ENCODE measurements at places on chromosomes 11 and 22. TPM values are rescaled to one million over a fixed set of nuclear protein-coding genes. Genes with fewer than 3 reads are reported as not detected.

Gene AGBL2
- 2.1 TPM for total RNA-seq

Gene P2RX6
- total RNA-seq: 1.1 TPM

Gene APOL5
- total RNA-seq: not detected

- no peak for DNase-seq
These were observed 201.7 kb downstream of the ARHGAP42 start for GRCh38 chr11:100888836-100889235.

DNA sequence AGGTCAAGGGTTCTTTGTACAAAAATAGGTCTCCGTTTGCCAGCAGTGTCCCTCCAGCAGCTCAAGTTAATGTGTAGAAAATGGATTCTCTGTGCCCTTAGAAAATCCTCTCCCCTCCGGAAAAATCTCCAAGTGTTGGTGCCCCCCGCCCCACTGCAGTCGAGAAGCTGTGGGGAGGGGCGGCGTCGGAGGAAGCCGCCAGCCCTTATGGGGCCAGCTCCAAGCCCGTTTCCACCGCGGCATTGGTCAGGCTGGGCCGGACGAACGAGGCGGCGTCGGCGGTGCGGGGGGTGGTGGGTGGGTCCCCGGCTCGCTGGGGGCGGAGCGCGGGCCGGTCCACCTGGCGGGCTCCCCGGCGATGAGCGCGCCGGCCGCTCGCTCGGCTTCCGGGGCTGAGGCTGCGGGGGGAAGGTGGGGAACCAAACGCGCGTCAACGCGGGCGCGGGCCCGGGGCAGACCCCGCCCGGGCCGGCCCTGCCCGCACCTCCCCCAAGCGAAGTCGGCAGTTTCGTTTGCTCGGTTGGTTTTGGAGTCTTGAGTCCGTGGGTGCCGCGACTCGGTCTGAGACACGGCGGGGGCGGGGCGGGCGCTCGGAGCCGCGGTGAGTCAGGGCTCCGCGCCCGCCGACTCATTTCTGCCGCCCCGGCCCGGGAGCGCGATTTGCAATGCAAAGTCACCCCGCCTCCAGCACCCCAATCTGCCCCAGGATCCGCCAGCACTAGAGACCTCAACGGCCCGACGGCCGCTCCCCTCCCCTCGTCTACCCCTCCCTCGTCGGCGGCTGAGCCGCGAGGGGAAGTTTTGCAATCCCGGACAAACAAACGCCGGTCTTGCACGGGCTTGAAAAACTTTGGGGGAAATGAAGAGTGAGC lies 1.4 kb downstream of the ASCL2 start:
- no peak for DNase-seq

Measured in renal cortical epithelial cell (primary cell).